ENCODE measurements at places on chromosomes 5 and 9. TPM values are rescaled to one million over a fixed set of nuclear protein-coding genes. Genes with fewer than 3 reads are reported as not detected.

The TRMT10B gene
- 7.8 TPM for total RNA-seq

The PCDHGC3 gene
- 1.3 TPM for total RNA-seq

The KIF27 gene
- 2.0 TPM for total RNA-seq

The PKN3 gene
- total RNA-seq: 1.6 TPM

The TTC16 gene
- total RNA-seq: not detected

The IL7R gene
- total RNA-seq: not detected

The CA9 gene
- total RNA-seq: not detected

The HMGCR gene
- 167 TPM for total RNA-seq

The CAVIN4 gene
- total RNA-seq: 1.5 TPM

The PCDH1 gene
- total RNA-seq: 1.5 TPM

The LCN12 gene
- 20.0 TPM for total RNA-seq

The LCN15 gene
- total RNA-seq: not detected

The ZNF454 gene
- not detected for total RNA-seq

The EIF4E1B gene
- not detected for total RNA-seq

The CBY3 gene
- 1.3 TPM for total RNA-seq

The MARCOL gene
- total RNA-seq: not detected

The ORM2 gene
- total RNA-seq: 46.0 TPM

The IRX2 gene
- total RNA-seq: 44.1 TPM

The PKD2L2 gene
- not detected for total RNA-seq

The RLN2 gene
- total RNA-seq: 1.9 TPM

The CNTNAP3B gene
- not detected for total RNA-seq

The TCF7 gene
- 36.2 TPM for total RNA-seq

The PJA2 gene
- total RNA-seq: 34.2 TPM

The GLIPR2 gene
- 1.9 TPM for total RNA-seq

The AQP7 gene
- 2.4 TPM for total RNA-seq

The DBH gene
- not detected for total RNA-seq

The CYLC2 gene
- total RNA-seq: not detected

The OMD gene
- not detected for total RNA-seq

The TMEM252 gene
- total RNA-seq: not detected

The PCDHGB7 gene
- 2.4 TPM for total RNA-seq

The CNTNAP3 gene
- total RNA-seq: not detected

The CCL19 gene
- total RNA-seq: not detected

The FSTL4 gene
- total RNA-seq: 2.7 TPM

The RLN1 gene
- 0.44 TPM for total RNA-seq

The PCDHGA4 gene
- total RNA-seq: 0.54 TPM

The ABO gene
- total RNA-seq: not detected

The SLC2A8 gene
- 141 TPM for total RNA-seq

The SLC45A2 gene
- 1.1 TPM for total RNA-seq

The POMT1 gene
- 44.2 TPM for total RNA-seq

The AFAP1L1 gene
- total RNA-seq: 0.45 TPM

The RAB14 gene
- total RNA-seq: 73.2 TPM

The FBP2 gene
- not detected for total RNA-seq

Measured in Caco-2 (cell line).